ENCODE measurements at places on chromosomes 6 and 20.

GRCh38 chr6:12921467-12921866 lies 204.9 kb downstream of the PHACTR1 start:
- DNase-seq, result no peak

DNA sequence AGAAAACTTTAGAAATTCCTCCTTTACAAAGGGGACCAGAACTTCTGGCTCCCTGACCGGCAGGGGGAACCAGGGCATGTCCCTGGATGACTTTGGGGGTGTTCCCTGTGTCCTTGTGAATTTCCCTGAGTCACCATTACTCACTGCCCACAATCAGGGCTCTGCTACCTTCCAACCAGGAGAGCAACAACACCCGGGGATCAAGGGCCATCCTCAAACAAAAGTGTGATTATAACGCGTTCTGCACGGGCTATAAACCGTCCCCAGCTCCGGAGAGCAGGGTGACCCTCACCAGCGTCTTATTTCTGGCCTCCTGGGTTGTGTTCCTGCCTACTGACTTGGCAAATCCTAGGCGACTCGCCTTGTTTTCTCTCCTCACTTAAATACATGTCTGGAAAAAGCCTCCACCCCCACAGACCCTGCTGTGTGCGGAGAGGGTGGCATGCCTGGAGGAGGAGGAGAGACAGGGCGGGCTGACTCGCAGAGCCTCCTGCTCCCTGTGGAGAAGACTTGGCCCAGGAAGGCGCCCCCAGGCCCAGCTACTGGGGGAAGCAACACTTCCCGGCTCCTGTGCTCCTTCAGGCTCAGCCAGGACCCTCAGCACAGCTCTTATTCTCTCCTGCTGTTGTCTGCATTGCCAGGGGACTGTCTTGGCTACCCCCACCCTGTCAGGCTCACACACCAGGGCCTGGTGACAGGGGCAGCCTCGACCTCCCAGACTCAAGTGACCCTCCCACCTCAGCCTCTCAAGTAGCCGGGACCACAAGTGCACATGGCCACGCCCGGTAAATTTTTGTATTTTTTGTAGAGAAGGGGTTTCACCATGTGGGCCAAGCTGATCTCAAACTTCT lies 54.1 kb downstream of the FGD2 start:
- peak; percentile 94 for DNase-seq

GRCh38 chr20:15069355-15069754 lies 731.9 kb upstream of the FLRT3 start:
- no peak for DNase-seq

DNA sequence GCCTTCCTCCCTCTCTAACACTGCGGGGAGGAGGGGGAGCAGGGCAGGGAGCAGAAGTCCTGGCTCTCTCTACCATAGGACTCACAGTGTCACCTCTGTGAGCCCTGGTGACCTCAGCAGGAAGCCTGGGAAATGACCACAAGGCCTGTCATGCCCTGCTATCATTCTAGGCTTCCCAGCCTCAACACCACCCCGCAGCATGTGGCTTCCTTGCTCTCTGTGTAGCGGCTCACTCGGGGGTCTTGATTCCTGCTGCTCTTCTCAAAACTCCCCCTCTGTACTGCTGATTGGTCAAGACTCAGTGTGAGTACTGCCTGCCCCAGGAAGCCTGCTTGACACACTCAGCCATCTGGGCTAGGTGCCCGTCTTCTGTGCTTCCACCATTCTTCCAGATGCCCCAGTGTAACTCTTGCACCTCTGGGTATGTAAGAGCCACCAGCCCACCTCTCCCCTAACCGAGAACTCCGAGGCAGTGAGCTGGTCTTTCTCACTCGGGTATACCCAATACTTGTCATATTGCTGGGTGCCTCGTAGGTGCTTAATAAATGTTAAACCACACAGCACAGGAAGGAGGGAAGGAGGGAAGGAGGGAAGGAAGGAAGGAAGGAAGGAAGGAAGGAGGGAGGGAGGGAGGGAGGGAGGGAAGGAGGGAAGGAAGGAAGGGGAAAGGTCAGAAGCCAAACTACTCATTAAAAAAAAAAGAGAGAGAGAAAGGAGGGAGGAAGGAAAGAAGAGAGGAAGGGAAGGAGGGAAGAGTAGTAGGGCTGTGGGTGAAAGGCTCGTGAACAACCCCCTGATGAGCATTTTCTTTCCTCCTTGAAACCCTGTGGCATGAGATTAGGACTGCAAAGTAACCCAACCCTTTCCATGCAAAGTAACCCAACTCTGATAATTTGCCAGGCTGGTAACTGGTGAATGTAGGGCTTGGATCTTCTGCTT lies 5.0 kb downstream of the MDFI start:
- no peak for DNase-seq

DNA sequence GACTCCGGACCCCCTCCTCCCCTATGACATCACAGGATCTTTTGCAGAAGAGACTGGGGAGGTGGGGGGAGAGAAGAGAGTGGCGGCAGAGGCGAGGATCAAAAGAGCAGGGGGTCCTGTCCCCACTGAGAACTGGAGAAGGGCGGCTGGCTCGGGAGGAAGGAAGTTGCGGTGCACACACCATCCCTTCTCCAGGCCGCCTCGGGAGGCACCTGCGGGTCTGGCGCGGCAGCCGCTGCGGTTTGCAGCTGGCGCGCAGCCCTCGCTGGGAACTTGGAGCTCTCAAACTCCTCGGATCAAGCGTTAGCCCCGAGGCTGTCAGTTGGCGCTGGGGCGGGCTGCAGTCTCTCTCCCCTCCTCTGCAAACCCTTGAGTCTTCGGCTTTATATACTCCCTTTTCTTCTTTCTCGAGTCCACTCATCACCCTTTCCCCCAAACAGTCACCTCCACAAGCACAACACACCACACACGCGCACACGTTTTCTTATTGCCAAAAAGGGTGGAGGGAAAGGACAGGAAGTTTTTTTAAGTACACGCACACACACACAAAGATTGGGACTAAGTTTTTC lies 180.7 kb downstream of the TBXT start:
- no peak for DNase-seq

DNA sequence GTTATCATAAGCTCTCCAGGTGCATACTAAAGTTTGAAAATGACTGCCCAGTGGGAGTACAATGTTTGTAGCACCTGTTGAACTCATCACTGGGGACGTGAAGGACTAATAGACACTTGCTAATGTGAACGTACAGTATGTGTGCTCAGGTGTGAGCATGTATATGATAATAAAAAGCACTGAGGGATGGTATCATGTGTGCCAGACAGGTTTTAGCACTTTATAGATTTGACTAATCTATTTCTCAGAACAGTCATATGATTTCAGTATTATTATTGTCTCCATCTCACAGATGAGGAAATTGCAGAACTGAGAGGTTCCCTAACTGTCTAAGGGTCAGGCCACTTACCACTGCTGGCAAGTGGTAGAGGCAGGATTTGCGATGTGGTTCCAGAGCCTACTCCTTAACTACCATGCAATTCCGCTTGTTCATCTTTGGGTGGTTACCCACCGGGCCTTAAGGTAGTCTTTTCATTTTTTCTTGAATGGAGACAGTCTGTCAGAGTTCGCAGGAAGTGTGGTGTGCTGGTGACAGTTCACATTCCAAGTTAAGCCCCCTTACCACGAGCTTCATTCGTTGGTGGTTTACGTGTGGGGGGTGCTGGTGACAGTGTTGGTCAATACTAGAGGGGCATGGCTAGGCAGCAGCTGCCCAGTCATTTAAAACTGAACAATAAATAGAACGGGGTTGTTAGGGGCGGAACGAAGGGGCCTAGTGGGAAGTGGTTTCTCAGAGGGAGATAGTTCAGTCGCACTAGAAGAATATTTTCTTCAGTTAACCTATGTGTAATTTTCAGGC lies 46.8 kb downstream of the RREB1 start:
- DNase-seq, result no peak

GRCh38 chr20:4897600-4897999 lies 103.7 kb downstream of the SLC23A2 start:
- no peak for DNase-seq

GRCh38 chr6:104608101-104608500 lies 251.6 kb downstream of the HACE1 start:
- no peak for DNase-seq

DNA sequence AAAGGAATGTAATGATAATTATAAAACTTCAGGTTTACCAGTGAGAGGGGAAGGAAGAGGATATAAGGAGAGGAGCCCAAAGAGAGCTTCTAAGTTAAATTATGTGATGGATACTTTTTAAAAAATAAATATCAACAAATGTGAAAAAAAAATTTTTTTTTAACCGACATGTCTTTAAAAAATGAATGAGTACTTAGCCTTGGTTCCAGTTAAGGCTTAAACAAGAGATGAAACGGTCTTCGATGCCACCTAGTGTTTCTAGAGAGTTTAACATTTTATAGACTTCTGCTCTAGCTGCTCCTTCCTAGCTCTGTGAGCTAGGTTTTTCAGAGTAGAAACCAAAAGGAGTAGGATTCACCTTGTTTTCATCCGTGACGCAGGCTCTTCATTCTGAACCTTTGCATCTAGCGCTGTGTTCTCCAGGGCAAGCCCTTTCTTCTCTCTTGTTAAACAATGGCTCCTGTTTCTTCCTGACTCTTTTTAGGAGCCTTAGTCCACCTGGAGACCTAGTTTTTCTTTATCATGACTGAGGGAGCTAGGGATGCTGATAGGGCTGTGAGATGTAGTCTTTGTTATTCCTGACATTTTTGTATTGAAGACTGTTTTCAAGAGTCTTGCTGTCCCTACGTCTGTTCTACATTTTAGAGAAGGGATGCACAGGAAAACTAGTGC lies 42.4 kb upstream of the GNRH2 start:
- DNase-seq, result peak; percentile 15

DNA sequence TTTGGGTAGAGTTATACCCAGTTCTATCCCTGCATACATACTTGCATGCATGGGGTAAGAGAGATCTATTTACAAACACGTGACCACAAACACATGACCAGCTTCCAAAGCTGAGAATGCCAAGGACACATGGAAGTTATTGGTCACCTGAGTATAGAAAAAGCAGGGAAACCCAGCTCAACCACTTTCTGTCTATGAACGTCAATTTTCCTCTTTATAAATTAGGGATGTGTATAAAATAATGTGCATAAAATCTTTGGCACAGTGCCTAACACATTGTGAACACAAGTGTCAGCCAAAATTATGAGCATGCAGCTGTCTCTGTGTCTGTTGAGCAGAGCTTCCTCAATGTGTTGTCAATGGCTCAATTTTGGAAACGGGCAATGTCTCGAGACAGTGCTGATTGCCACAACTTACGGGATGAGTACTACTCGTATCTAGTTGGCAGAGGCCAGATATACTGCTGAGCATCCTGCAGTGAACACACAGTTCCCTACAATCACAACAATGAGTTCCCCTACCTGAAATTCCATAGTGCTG lies 44.9 kb downstream of the TPD52L1 start:
- no peak for DNase-seq

DNA sequence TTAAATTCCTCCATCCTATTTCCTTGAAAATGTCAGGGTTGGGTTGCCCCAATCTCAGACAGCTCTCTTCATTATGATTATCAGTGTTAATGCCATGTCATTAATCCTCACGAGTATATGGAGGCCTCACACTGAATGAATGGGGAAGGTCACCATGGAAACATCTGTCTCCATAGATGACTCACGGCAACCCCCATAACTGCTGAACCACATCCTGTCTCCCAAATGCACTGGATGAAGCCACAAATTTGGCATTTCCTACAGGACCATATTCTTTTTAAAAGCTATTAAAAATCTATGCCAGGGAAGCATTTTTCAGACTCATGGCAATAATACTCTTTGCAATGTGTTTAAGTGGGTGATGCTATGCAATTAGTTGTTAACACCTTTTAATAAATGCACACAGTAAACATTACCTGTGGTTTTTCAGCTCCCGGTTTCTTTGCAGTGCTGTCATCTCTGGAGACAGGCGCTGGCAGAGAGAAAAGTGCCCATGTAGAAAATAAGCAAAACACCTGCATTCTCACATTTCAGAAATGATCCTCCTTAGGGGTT lies 80.1 kb upstream of the PTPRK start:
- peak; percentile 91 for DNase-seq

DNA sequence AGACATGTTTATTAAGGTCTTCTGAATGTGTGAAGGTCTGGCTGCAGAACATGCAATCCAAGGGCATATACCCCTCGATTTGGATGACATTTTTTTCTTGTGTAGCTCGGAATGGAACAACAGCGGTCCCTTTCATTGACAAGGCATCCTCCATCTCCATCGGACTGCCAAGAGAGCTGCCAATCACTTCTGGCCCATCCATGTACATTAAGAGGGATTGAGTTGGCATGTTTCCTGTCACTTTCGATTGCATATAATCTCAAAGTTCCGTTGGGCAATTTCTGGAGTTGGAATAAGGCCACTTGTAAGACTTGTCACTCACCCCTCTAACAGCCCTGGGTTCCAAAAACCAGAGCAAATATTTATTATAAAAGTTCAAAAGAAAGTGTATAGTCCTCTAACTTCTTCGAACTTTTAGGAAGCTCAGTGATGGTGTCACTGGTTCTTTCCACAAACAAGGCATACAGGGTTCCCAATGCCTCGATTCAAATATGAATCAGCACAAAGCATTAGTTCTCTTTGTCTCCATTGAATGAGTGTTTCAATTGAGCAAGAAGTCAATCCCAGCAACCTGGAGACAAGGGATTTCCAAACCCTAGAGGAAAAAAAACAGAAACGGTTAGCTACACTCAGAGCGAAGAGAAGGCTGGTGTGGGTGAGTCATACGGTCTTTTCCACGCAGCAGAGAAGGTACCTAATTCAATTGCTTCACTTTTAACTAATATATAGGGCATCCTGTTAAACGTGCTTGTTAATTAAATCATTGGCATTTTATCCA lies 10.9 kb downstream of the ZNF217 start:
- peak; percentile 88 for DNase-seq

DNA sequence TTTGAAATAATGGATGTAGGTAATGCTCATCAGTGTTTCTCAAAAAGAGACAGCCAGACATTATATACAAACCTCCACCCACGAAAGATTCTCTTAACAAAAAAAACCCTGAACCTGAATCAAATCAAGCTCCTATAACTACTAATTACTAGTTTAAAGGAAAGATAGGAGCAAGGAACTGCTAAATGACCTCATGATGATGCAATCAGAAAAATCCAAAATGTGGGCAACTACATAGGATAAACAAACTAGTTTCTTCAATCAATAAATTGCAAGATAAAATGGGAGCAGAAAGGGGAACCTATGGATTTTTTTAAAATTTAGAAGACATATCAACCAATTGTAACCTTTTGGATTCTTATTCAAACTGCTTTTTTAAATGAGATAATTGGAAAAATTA lies 43.2 kb upstream of the TMEM30A start:
- DNase-seq, result no peak

- DNase-seq, result no peak
These were observed 1336.7 kb upstream of the CITED2 start for GRCh38 chr6:140711019-140711613.

DNA sequence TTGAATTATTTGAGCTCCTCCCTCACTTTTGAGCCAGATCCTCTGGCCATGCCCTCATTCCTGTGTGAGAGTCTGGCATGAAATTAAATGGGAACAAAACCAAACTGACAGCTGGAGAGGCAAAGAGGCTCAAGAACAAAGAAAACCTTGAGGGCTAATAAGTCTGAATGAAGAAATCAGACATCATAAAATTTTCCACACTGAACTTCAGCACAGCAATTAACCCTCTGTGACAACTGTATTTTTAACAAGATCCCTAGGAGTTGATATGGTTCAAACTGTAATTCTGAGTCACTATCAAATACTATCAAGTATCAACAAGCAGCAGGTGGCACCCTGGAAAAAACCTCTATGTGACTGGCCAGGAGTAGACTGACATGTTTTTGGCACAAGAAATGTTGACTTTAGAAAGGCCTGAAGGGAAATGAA lies 109.4 kb upstream of the EMILIN3 start:
- peak; percentile 80 for DNase-seq

Data from GM04504 (cell line).